ENCODE measurements at places on chromosomes 5 and 9. TPM values are rescaled to one million over a fixed set of nuclear protein-coding genes. Genes with fewer than 3 reads are reported as not detected.
A peak's percentile ranks its signal among the peaks of the same experiment; 100 is the strongest.

GRCh38 chr5:113487781-113488644 is at the start of gene MCC:
Gene MCC (minus strand): TSS chr5:113488453.
- DNase-seq = peak; percentile 67

DNA sequence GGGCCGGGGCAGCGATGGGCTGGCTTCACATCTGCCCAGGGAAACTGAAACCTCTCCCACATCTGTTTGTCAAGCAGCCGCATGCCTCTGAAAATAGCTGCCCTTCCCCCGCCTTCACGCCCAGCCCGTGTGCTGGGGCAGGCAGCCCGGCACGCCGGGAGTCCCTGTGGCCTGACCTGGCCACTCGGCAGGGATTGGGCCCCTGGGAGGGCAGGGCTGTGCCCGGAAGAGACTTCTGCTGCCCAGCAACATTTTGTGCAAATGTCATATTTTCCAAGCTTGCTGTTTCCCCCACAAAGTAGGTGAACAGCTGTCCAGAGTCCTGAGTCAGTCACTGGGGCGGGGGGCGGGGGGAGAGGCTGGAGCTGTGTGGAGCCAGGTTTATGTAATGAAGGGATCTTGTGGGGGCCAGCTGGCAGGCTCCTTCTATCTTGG is 8.2 kb downstream of the COL27A1 start:
- peak; percentile 36 for DNase-seq

DNA sequence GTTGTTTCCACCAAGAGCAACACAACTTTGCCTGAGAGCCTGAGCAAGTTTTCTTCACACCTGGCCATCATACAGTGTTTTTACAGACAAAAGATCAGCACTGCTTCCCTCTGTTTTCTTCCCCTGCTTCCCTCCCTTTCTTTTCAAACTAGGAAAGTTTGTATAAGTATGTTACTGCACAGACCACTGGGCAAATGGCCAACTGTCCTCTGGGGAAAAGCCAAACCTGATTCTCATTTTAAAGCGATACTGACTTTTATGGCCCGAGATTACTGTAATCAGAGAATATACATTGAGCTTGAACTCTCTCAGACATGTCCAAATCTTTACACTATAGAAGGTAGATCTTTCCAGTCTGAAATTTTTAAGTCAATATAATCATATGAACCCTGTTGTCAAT is 415.0 kb downstream of the NFIB start:
- no peak for DNase-seq

DNA sequence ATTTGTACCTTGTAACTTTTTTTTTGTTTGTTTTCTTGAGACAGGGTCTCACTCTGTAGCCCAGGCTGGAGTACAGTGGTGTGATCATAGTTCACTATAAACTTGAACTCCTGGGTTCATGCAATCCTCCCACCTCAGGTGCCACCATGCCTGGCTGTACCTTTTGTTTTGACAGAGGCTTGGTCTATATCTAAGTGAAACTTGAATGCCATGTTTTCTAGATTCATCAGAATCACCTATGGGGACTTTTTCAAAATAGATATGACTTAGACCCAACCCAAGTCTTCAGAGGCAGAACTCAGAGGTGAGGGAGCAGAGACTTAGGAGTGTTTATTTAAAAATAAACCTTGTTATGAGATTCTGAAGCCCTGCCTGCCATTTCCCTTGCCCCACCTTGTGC is 128.4 kb downstream of the PTTG1 start:
- no peak for DNase-seq

GRCh38 chr9:86639899-86640379 is 285.7 kb upstream of the TUT7 start:
- no peak for DNase-seq

DNA sequence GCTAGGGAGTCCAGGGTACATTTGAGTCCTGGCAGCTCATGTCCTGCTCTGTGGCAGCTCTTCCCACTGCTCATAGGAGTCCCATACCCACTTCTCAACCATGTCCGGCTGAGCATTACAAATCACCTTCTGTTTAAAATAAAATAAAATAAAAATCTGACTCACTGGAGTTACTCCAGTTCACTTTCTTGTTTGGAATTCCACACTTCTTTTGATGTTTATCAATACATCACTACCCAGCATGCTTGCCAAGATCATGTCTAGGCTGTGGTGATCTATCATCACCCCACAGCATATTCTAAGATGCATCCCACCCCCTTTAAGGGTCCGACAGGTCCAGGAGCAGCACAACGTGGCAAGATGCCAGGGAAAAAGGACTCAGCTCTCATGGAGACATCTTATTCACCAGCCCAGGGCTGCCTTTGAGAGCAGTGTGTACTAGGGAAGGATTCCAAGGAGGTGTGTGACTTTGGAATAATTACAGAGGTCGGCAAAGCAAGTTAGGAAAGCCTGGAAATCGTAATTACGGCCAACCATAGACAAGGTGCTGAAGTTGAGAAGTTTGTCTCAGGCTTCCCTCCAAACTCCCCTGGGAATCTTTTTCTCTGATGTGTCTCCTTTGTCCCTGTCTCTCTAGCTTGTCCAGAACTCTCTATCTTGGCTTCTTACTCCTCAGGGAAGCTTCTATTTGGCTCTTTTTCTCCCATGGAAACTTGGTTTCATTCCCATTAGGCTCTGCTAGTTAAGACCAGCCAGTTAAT is 111.4 kb upstream of the SLC1A3 start:
- no peak for DNase-seq

GRCh38 chr5:103674251-103674650 is 111.7 kb upstream of the NUDT12 start:
- DNase-seq = no peak

GRCh38 chr5:85651731-85652130 is 966.0 kb upstream of the COX7C start:
- DNase-seq = no peak

GRCh38 chr9:11551106-11551505 is 938.3 kb upstream of the PTPRD start:
- DNase-seq = peak; percentile 49

DNA sequence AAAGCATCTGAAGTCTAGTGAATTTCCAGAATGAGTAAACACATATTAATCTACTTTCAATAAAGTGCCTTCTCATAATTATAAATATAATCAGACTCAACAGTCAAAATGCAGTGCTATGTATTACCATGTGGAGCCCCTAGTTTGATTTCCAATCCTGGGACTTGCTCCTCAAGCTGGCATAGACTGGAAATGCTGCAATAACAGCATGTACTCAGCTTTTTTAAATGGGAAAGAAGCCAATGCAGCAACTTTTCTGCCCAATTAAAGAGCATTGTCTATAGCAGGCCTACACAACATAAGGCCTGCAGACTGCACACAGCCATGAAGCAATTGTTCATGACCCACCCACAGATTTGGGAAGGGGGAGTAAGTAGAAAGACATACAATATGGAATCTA is 103.2 kb downstream of the NR2F1-AS1 start:
- DNase-seq = no peak

- no peak for DNase-seq
Measured at GRCh38 chr5:131289738-131290137, 25.9 kb downstream of the CDC42SE2 start.

DNA sequence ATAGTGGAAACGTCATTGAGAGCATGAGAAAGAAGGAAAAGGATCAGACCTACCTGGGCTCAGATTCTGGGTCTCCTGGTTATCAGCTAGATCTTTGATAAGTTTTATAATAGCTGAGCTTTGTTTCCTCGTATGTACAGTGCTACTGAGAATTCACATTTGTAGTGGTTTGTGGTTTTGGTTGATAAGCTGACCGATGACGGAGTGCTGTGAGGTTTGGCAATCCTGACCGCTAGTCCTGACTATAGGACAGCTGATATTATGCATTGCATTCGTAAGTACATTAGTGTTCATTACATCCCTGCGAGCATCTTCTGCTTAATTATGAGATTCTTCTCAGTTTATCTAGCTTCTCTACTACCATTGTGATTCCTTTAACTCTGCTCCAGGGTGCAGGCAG is 190.7 kb upstream of the SLC27A6 start:
- peak; percentile 85 for DNase-seq

GRCh38 chr9:131879911-131880290 is 140.0 kb upstream of the RAPGEF1 start:
- no peak for DNase-seq

DNA sequence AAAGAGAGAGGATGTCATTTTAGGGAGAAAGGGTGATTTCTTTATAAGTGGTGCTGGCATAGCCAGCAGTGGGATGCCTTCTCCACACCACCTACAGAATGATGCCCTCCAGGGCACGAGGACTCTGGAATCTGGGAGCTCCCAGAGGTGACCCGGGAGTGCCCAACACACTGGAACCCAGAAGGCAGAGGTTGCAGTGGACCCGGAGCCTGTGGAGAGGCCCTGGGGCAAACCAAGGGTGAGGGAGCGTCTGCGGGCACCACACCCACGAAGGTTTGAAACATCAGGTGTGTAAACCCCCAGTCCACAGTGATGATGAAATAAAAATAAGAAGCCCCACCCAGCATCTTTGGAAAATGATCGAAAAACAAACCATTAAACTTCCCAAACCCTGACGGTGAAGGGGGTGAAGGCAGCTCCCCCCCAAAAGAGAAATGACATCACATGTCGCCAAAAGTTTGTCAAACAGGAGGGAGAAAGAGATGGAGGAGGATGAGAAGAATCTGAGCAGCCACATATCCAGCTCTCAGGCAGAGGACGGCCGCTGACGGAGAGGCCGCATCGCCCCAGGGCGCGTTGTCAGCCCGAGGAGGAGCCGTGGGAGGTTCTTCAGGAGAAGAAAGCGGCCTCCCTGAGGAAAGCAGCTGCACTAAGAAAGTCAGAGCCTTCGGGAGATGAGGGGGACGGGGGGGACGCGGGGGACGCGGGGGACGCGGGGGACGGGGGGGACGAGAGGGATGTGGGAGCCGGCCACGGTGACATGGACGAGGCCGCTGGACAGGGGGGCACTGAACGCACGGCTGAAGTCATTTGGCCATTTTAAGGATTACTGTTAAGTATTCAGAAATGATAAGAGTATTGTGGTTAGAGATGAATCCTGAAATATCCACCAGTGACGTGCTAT is 43.1 kb upstream of the NSMF start:
- no peak for DNase-seq

- DNase-seq = no peak
Measured at GRCh38 chr9:86009133-86009532, 68.2 kb downstream of the NAA35 start.

GRCh38 chr9:68969538-68969937 is 44.4 kb downstream of the PRKACG start:
- no peak for DNase-seq

Gene GABRA1
- total RNA-seq = not detected

Gene CDX1
- not detected for total RNA-seq

Gene PCDHB16
- 7.9 TPM for total RNA-seq

Gene AGXT2
- total RNA-seq = not detected
